ENCODE measurements at places on chromosomes 4 and X.

DNA sequence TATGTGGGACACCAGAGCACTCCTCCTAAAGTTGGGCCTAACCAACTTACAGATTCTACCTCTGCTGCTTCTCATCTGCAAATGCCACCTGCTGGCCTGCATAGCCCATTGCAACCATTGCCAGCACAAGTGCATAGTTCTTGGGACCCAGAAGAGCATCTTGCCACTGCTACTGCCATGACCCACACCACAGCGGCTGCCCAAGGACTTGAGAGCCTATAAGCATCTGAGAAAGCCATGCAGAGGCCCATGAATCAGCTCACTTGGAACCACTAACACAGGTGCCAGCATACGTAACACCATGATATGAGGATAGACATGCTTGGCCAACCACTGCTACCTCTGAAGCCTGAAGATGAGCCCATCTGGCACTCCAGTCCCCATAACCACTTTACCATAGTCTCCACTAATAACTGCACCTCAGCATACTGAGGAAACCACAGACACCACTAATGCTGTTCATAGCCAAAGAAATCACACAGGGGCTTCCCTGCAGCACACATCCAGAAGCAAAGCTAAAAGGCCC, 258.1 kb upstream of the AGTR2 start:
- no peak overlapping the region for H3K4me3 ChIP-seq
- H3K27ac ChIP-seq = no peak overlapping the region
- no peak for DNase-seq
- H3K27me3 ChIP-seq = no peaks in the 10 kb centered on the region
- H3K36me3 ChIP-seq = no peaks in the 10 kb centered on the region

DNA sequence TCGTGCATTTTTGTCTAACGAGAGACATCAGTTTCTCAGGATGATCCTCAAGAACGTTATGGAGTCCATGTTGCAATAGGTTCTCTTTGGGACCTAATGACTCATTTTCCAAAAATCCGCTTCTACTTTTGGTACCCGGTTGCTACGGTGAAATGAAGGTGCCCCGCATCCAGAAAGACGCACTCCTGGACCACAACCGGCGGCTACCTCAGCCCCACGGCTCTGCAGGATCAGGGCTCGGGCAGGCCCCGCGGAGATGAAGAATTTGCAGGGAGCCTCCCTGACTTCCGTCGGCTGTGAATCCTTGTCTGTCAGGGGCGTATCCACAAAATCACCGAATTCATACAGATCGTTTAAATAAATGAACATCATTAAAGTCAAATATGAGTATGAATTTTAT, 15.6 kb downstream of the GTPBP6 start:
- H3K4me3 ChIP-seq = no peak overlapping the region
- DNase-seq = no peak
- no peaks in the 10 kb centered on the region for H3K27me3 ChIP-seq
- no peaks in the 10 kb centered on the region for H3K4me1 ChIP-seq

DNA sequence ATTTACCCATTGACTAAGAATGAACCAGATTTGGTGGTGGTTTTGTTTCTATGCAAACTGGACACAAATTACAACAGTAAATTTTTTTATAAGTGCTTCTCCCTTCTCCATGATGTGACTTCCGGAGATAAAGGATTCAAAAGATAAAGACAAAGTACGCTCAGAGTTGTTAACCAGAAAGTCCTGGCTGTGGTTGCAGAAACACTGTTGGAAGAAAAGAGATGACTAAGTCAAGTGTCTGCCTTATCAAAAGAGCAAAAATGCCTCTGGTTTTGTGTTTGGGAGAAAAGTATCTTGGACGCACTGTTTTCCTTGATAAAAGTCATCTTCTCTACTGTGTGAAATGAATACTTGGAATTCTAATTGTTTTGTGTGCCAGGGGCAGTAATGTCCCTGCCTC, 213.4 kb downstream of the GC start:
- H3K27me3 ChIP-seq = no peaks in the 10 kb centered on the region
- no peaks in the 10 kb centered on the region for H3K4me1 ChIP-seq
- DNase-seq = no peak
- H3K36me3 ChIP-seq = no peaks in the 10 kb centered on the region
- no peak overlapping the region for H3K27ac ChIP-seq

- H3K36me3 ChIP-seq = no peaks in the 10 kb centered on the region
- H3K4me3 ChIP-seq = no peak overlapping the region
- no peaks in the 10 kb centered on the region for H3K4me1 ChIP-seq
- H3K27ac ChIP-seq = no peak overlapping the region
- no peaks in the 10 kb centered on the region for H3K27me3 ChIP-seq
Measured at GRCh38 chrX:105975382-105975781, 63.1 kb downstream of the SERPINA7 start.

GRCh38 chr4:150256841-150257730, 178.8 kb downstream of the DCLK2 start:
- no peak overlapping the region for H3K4me3 ChIP-seq
- H3K4me1 ChIP-seq = no peaks in the 10 kb centered on the region
- peaks cover 34% of the 10 kb centered on the region for H3K36me3 ChIP-seq
- no peak overlapping the region for H3K27ac ChIP-seq

Measured in ascending aorta (tissue), 2 donors.